ENCODE measurements at places on chromosomes 11 and 22. TPM values are rescaled to one million over a fixed set of nuclear protein-coding genes. Genes with fewer than 3 reads are reported as not detected.

ANO1 gene
- total RNA-seq = 7.9 TPM

PDGFD gene
- 0.76 TPM for total RNA-seq

GGTLC2 gene
- total RNA-seq = not detected

SSTR3 gene
- not detected for total RNA-seq

TMEM121B gene
- 0.28 TPM for total RNA-seq

OR52A1 gene
- not detected for total RNA-seq

PLAAT2 gene
- total RNA-seq = 0.84 TPM

SLC25A45 gene
- 3.4 TPM for total RNA-seq

GAL gene
- 0.36 TPM for total RNA-seq

CDC42EP1 gene
- 117 TPM for total RNA-seq

SPI1 gene
- total RNA-seq = 2.2 TPM

SCN2B gene
- 0.32 TPM for total RNA-seq

HMOX1 gene
- 27.8 TPM for total RNA-seq

NTM gene
- total RNA-seq = 0.92 TPM

KCNA4 gene
- not detected for total RNA-seq

LYVE1 gene
- total RNA-seq = 2.7 TPM

RBM14 gene
- 36.8 TPM for total RNA-seq

KRTAP5-1 gene
- not detected for total RNA-seq

HEPN1 gene
- total RNA-seq = not detected

APOA1 gene
- total RNA-seq = 0.64 TPM

SHISAL1 gene
- total RNA-seq = 0.08 TPM

FLRT1 gene
- total RNA-seq = not detected

F2 gene
- not detected for total RNA-seq

FAM181B gene
- 0.28 TPM for total RNA-seq

LDHAL6A gene
- total RNA-seq = not detected

ARVCF gene
- total RNA-seq = 3.1 TPM

ASCL2 gene
- total RNA-seq = 2.0 TPM

LARGE2 gene
- total RNA-seq = 30.4 TPM

PRRG4 gene
- total RNA-seq = 36.9 TPM

YAP1 gene
- 95.2 TPM for total RNA-seq

MS4A15 gene
- total RNA-seq = not detected

FAM180B gene
- total RNA-seq = not detected

Data from esophagus mucosa (tissue), 1 donor.